ENCODE measurements at places on chromosomes 3 and 15.

GRCh38 chr3:129603561-129603942 lies 2.9 kb downstream of the PLXND1 start:
- DNase-seq, result no peak

DNA sequence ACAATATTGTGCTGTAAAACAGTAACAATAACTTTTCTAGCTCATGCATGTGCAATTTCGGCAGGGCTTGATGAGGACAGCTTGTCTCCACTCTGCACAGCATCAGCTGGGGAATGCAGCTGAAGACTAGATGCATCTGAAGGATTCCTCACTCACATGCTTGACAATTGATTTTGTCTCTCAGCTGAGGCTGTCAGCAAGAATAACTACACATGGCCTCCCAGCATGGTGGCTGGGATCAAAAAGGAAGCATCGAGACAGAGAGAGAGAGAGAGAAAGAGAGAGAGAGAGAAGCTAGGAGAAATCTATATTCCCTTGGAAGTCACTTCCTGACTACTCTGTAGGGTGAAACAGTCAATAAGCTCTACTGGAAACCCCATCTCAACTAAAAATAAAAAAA lies 487.1 kb downstream of the PLOD2 start:
- DNase-seq, result no peak

GRCh38 chr15:45457220-45457619 lies 65.3 kb downstream of the SLC30A4 start:
- DNase-seq, result no peak

DNA sequence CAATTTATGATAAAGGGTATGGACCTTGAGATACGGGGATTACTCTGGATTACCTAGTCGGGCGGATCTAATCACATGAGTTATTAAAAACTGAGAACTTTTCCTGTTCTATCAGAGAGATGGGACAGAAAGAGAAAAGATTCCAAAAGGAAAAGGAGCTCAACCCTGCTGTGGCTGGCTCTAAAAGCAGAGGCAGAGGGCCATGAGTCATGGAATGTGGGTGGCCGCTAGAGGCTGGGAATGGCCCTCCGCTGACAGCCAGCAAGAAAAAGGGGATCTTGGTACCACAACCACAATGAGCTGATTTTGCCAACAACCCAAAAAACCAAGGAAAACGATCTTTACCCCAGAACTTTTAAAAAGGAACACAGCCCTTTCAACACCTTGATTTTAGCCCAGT lies 210.0 kb downstream of the MAGI1 start:
- no peak for DNase-seq

- no peak for DNase-seq
These were observed 80.6 kb upstream of the BHLHE40 start for GRCh38 chr3:4898454-4899313.

- DNase-seq, result no peak
These were observed 752.3 kb downstream of the EPHA3 start for GRCh38 chr3:89859757-89860156.

GRCh38 chr15:60237446-60237845 lies 160.3 kb downstream of the ANXA2 start:
- no peak for DNase-seq

- no peak for DNase-seq
These were observed 575 bp downstream of the TRPM7 start for GRCh38 chr15:50685976-50686468.

DNA sequence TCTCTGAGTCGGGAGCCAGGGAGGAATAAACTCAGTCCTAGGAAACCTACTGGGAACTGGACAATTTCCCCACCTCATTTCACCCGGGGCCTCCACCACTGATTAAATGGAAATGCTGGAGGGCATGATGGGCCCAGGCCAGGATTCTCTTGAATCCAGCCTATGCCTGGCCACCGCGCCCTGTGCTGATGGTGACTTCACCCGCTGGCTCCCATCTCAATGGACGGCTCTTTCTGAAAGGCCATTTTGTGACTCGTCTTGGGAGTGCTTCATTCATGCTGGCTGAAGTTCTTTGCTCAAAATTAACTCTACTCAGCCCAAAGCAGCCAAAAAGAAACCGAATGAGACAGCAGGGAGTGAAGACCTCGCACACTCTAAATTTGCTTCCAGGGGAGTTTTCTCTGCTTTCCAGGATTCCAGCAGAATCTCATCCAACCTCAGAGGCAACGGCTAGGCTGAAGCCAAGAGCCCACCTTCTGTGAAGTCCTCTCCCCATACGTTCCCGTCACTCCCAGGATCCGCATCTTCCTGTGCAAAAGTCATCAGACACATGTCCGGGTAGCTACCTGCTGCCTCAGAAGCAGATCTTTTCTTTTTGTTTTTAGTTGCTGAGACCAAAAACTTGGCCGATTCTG lies 266.0 kb upstream of the ICE2 start:
- DNase-seq, result no peak

- no peak for DNase-seq
These were observed 1.7 kb downstream of the AKAP13 start for GRCh38 chr15:85381850-85382751.

GRCh38 chr3:60475096-60475495 lies 776.2 kb downstream of the FHIT start:
- no peak for DNase-seq

GRCh38 chr3:126287171-126287535 lies 70.1 kb downstream of the KLF15 start:
- DNase-seq, result no peak

- no peak for DNase-seq
These were observed 179.3 kb downstream of the POTEB3 start for GRCh38 chr15:21260966-21261395.

GRCh38 chr3:122104515-122105194 lies 49.5 kb downstream of the CD86 start:
- no peak for DNase-seq

DNA sequence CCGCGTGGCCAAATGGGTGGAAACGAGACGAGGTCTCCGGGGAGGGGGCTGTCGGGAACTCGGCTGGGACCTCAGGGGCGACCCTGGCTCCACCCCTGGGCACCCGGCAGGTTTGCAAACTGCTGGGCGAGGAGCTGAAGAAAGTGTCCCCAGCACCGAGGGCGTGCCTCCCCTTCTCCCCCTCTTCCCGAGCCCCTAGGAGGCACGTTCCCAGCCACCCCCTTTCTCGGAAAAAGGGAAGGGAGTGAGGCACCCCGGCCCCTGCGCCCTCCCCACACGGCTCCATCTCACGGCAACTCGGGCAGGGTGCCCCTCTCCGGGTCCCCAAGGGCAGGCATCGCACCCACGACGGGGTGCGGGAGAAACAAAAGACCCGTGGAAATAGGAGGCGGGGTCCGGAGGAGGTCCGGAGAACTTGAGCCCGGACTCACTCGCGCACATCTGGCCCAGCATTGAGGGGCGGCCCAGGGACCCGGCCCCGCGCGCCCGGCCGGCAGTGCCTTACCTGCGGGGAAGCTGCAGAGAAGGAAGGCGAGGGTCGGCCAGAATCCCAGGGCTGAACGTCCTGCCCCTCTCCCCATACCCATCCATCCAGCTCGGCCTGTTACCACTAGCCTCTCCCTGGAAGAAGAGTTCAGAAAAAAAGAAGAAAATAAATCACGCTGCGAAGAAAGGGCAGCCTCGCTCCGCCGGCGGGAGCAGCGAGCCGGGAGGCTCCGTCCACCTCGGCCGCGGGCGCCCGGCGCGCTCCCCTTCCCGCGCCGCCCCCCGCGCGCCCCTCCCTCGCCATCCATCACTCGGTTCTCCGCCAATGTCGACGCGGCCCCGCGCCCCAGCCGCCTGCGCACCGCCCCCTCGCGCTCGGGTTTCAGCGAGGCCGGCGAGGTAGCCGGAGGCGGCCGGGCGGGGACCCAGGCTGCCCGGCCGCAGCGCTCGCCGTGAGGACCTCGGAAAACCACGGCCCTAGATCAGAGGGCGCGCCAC lies 16.3 kb downstream of the RGMA start:
- no peak for DNase-seq

DNA sequence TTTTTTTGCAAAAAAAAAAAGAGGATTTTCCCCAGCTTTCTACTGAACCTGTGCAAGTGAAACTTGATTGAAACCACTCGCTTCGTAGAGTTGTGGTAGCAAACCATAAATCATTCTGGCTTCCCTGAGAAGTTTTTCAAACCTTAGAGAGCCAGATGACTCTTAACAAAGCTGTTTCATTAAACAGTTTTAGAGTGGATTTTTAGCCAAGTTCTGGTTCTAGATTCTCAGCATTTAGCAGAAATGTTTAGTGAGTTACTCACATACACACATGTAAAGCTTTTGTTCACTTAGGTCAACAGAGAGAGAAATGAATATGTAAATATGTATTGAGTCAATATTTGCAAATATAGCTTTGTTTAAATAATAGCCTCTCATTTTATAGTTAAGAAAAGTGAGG lies 18.1 kb upstream of the CCR9 start:
- DNase-seq, result peak; percentile 54

GRCh38 chr3:123158330-123158729 lies 43.4 kb upstream of the SEC22A start:
- DNase-seq, result peak; percentile 11

DNA sequence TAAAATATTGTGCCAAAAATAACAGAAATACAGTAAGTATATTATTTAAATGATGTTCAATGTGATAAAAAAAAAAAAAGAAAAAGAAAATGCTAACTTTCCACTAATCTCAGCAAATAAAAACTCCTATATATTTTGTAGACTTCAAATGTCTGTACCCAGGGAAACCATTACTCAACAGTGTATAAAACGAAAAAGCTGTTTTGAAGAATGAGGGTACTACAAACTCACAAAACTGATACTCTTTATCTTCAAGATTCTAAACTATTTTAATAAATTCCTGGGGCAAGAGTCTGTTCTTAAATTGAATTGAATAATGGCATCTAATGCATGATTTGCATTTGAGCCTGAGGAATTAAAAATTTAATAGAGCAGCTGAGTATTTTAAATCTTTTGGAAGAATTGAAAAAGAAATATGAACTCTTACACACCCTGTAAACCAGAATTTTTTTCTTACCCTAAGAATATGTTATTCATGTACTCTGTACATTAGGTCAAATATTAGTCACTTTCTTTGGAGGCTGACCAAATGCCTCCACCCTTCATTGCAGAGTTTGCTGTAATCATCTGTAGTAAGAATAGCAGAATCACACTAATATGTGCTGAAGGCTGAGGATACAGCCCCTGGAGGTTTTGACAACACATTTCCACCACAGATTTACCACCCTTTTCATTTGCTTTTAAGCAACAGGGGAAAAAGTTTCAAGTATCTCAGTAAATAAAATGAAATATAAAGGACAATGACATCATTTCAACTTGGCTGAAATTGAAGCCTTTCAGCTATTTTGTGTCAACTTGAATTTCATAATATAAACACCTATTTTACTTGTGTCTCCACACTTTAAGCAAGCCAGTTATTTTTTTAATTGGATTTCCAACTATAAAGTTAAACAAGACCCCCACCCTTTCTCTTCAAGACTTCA lies 79.7 kb downstream of the FBN1 start:
- no peak for DNase-seq
